ENCODE measurements at places on chromosomes 12 and 14.

GRCh38 chr12:69247268-69248018, 8.1 kb downstream of the CPSF6 start:
- no peak for DNase-seq

- DNase-seq: no peak
Measured at GRCh38 chr14:63614679-63615363, 26.9 kb downstream of the WDR89 start.

- no peak for DNase-seq
Measured at GRCh38 chr14:88882236-88882635, 57.8 kb downstream of the TTC8 start.

DNA sequence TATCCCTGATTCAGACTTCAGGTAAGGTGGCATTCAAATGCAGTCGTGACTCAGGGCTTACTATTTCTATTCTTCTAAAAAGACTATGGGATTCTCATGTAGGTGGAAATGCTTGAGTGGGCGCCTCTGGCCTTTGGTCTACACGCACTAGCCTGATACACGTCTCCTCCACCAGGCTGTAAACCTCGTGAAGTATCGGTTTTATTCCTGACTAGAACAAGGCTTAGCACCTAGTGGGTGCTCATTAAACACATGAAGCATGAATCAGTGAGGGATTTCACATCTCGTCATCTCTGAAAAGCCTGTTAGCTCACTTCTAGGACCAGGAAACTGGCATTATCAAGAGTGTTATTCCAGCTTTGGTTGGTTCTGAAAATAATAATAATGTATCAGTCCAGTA, 17.7 kb upstream of the HNF1A start:
- no peak for DNase-seq

DNA sequence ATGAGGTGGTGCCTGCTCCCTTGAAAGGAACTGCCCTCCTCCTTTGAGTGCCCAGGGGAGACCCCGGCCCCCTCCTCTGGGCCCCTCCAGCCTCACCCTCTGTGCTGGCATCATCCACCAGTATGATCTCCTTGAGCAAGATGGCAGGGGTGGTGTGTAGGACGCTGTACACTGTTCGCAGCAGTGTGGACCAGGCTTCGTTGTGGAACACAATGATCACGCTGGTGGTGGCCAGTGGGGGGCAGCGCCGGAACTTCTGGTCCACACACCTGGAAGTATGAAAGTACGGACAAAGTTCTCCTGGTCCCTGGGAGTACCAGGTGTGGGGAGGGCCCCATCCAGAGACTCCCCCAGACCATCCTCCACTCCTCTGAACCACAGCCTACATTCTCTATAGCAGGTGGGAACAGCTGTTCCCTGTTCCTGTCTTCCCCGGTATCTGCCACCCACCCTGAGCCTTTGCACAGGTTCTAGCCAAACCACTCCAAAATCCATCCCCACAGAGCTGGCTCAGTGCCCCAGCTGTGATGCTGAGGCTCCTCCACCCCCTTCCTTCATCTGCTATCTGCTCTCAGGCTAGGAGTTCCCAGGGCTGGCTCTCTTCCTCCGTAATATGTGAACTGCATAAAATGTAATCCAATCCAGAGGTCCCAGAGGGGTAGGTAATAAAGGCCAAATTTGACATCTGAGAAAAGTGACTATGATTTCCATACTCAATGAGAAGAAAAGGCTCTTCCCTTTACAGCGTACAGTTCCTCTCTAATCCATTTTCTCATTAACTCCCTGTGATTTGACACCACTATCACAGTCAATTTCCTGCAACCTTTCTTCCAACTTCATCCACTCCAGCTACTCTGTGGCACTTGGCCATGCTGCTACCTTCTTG, 13.9 kb downstream of the GALNT6 start:
- DNase-seq: peak; percentile 32

DNA sequence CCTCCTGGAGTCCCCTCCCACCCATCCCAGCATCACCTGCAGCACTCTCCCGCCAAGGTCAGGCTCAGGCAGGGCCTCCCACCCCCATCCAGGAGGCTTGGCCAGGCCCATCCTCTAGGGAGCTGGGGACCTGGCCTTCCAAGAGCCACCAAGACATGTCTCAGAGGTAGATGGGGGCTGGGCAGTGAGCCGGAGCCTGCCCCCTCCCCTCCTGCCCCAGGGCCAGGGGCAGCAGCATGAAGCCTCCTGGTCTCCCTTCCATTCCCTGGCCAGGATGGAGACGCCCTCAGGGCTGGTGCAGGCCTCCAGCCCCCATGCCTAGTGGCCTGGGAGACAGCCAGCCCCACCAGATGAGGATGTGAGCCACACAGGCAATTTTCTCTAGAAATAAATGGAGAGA, 69.3 kb upstream of the C14orf180 start:
- DNase-seq: no peak

GRCh38 chr14:24310646-24311604, at the start of gene LTB4R:
Gene LTB4R (plus strand): TSS chr14:24311502. CDS start chr14:24315652, 4,150 bp downstream.
- DNase-seq: no peak

DNA sequence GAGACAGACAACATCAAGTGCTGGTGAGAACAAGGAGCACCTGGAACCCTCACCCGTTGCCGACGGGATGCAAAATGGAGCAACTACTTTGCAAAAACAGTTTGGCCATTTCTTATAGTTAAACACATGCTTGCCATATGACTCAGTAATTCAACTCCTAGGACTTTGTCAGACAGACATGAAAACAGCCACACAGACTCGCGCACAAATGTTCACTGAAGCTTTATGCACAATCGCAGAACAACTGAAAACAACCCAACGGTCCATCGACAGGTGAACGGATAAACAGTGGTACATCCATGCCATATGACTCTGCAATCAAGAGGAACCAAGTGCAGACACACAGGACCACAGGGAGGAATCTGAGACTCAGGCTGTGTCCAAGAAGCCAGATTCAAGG, 30.8 kb downstream of the NCOR2 start:
- no peak for DNase-seq

DNA sequence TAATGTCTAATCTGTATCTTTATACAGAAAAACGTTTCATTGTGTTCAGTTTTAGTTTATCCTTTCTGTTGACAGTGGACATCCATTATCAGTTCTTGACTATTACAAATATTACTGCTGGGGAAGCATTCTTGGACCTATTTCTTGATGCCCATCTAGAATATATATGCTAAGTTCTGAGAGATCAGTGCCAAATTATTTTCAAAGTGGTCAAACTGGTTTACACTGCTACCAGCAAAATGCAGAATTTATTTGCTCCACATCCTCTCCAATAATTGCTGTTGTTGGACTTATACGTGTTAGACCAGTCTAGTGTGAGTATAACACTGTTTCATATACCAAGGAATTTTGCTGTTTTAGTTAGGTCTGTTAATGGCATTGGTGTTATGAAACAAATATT, 85.5 kb upstream of the TRAF3 start:
- no peak for DNase-seq

DNA sequence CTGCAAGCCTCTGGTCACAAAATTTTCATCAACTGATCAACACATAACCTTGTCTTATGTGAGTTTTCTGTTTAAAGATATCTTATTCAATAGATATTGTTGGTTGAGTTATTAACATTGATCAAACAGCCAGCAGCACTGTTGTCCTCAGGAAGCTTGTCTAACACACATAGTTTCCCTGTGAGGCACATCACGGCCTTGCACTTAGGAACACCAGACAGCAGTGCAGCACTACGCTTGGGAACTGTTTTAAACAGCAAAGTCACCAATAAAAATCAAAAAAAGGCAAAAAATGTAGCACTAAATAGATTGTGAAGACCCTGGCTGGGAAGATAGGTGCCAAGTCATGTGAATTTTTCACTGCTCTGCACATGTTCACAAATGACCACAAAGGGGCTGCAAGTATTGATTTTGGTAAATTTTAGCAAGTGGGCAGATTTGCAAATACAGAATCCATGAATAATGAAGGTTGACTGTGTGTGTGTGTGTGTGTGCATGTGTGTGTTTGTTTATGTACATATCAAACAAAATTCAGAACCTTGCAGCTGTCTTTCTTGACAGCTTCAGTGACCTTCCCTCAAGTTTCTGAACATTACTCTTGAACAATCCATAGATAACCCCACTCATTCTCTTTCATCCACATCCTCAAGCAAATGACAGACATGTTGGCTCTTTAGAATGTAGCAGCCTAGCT, 28.9 kb downstream of the VDR start:
- no peak for DNase-seq

- no peak for DNase-seq
Measured at GRCh38 chr12:89228491-89228890, 123.8 kb downstream of the DUSP6 start.

DNA sequence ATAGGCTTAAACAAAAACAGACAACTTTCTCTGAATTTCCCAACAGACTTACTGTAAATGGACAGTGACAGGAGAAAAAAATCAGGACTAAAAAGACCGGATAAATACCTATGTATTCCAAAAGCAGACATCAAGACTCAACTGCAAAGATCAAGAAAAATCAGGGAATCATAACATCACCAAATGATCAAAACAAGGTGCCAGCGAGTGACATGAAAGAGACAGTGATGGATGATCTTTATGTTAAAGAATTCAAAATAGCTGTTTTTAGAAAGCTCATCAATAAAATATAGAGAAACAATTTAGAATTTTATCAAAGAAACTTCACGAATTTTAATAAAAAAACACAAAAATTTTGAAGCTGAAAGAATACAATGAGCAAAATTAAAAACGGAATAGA, 952.5 kb upstream of the ATXN7L3B start:
- no peak for DNase-seq

- DNase-seq: no peak
Measured at GRCh38 chr14:24780281-24780680, 146.3 kb upstream of the GZMB start.

All from NCI-H345 (cell line).